ENCODE measurements at places on chromosomes 6 and 20. TPM values are rescaled to one million over a fixed set of nuclear protein-coding genes. Genes with fewer than 3 reads are reported as not detected.

DNA sequence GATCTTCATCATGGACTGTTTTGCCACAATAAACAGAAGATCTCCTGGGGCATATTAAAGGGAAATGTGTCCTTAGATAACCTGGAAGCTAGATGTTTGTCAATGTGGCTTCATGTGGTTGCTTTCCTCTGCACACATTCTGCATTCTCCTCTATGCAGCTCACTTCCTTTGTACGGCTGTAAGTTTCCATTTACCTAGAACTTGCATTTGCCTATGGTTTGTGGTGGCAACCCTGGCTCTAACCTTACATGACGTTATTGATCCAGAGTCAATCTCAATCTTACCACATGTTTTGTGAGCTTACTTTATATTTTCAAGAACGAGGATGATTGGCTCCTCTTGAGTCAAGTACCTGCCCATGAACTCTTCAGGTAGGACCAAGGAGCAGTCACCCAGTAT is 863.1 kb downstream of the MAFB start:
- no peaks in the 10 kb centered on the region for H3K27me3 ChIP-seq
- DNase-seq: no peak
- no peaks in the 10 kb centered on the region for H3K4me1 ChIP-seq
- H3K27ac ChIP-seq: no peak overlapping the region
- H3K4me3 ChIP-seq: no peak overlapping the region

DNA sequence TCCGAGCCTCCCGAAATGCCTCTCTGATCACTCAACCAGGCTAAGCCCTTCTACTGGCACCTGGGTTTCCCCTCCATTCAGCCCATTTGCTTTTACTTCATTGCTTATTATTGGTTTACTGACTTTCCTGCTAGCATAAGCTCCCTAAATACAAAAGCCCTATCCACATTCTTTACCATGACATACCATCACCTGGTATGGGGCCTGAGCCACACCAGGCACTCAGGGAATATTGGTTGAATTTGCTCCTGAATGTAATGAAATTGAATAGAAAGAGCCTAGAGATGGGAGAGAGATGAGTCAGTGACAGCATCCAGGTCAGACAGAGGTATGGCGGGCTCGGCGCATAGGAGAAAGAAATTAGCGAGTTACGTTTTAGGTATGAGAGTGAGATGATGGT is 120.0 kb downstream of the CD164 start:
- H3K4me3 ChIP-seq: no peak overlapping the region
- H3K27me3 ChIP-seq: peaks cover 3% of the 10 kb centered on the region
- H3K36me3 ChIP-seq: no peaks in the 10 kb centered on the region
- H3K4me1 ChIP-seq: no peaks in the 10 kb centered on the region
- DNase-seq: no peak

- no peak for DNase-seq
- peaks cover 2% of the 10 kb centered on the region for H3K4me1 ChIP-seq
- no peak overlapping the region for H3K27ac ChIP-seq
- H3K4me3 ChIP-seq: no peak overlapping the region
- no peaks in the 10 kb centered on the region for H3K27me3 ChIP-seq
- no peaks in the 10 kb centered on the region for H3K36me3 ChIP-seq
Measured at GRCh38 chr6:108832738-108833137, 15.5 kb upstream of the ARMC2 start.

DNA sequence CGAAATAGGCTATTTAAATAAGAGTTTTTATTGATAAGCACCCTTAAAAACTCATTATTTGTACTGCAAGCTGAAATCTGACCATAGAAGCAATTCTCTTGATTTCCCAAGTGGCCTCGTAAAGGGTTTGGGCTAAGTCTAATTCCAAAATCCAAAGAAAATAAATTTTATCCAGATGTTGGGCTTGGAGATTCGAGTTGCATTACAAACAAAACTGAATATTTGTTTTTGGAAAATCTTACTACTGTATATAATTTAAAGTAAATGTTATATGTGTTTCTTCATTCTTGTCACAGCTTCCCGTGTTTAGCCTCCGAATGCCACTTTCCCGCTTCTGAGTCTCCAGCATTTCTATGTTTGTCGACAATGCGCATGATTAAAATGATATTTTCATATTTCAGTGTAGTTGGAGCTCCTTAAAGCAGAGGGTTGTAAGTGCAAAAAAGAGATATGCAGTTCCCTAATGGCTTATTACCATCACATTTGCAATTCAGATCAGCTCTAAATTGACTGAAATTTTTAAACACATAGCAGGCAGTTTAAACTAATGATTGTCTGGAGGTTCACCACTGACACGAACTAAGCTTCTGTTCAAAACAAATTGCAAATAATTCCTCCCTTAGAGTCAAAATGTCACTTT is 47.0 kb downstream of the PRL start:
- DNase-seq: no peak
- no peaks in the 10 kb centered on the region for H3K27me3 ChIP-seq
- no peaks in the 10 kb centered on the region for H3K4me1 ChIP-seq
- no peak overlapping the region for H3K27ac ChIP-seq

GRCh38 chr20:44032583-44033331 is 118.1 kb downstream of the TOX2 start:
- H3K27ac ChIP-seq: no peak overlapping the region
- H3K4me3 ChIP-seq: no peak overlapping the region
- DNase-seq: no peak
- peaks cover 24% of the 10 kb centered on the region for H3K4me1 ChIP-seq

DNA sequence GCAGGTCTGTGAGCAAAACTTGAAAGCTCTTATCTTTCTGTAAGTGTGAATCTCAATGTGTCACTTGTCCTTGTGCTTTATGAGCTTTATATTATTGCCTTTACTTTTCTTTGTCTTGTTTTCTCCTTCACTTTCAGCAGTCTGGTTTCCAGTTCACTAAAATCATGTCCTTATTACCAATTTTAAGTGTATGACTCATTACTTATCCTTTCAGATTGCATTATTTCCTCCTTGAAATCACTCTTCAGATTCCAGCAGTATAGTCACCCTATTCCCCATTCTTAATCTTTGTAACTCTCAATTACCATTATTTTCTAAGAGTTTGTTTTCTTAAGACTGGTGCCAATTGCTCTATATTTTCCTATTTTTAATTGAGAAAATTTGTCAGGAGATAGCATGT is 117.4 kb upstream of the GRIK2 start:
- H3K27ac ChIP-seq: no peak overlapping the region
- no peak for DNase-seq
- H3K4me1 ChIP-seq: no peaks in the 10 kb centered on the region
- H3K36me3 ChIP-seq: no peaks in the 10 kb centered on the region
- no peaks in the 10 kb centered on the region for H3K27me3 ChIP-seq

The BCAS1 gene
- 15.6 TPM for total RNA-seq

The TP53TG5 gene
- not detected for total RNA-seq
